Stimulated activated naive B cell treated with anti-CD40 and anti-IgM and Interleukin-4, amounts not matched to agents 10 μg/mL and 1 μg/mL and 100 μg/mL, for 72 hours (primary cell): ENCODE measurements at places on chromosomes 6 and 20.

- no peak for DNase-seq
These were observed 42.1 kb upstream of the BTN3A2 start for GRCh38 chr6:26322645-26323482.

DNA sequence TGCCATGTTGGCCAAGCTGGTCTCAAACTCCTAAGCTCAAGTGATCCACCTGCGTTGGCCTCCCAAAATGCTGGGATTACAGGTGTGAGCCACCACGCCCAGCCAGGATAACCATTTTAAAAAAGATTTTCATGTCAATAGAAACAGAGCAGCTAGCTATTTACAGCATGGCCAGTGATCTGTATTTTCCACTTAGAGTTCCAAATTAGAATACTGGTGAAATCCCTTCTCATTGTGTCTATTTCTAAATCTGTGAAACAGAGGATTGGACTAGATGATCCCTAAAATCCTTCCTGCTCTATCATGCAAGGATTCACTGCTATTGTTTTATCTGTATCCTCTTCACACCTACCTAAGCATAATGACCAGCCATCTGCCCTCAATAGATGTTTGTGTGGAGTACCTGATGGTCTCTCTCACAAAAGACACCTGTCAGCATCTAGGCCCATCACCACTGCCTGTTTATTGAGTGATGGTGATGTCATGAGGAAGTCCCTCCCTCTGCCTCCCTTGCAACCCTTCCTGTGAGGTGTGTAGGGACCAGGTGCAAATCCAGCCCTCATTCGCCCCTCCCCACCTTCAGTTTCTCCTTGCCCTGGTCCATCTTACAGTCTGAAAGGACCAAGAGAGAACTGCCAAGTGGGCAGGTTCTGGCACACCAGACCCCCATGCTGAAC is 26.5 kb upstream of the SMIM29 start:
- no peak for DNase-seq

GRCh38 chr6:149815788-149816187 is 48.4 kb downstream of the LRP11 start:
- DNase-seq = no peak

- peak; percentile 80 for DNase-seq
These were observed 12.3 kb upstream of the TMC2 start for GRCh38 chr20:2523919-2524708.

GRCh38 chr6:161476711-161477110 is 202.8 kb upstream of the AGPAT4 start:
- DNase-seq = no peak

DNA sequence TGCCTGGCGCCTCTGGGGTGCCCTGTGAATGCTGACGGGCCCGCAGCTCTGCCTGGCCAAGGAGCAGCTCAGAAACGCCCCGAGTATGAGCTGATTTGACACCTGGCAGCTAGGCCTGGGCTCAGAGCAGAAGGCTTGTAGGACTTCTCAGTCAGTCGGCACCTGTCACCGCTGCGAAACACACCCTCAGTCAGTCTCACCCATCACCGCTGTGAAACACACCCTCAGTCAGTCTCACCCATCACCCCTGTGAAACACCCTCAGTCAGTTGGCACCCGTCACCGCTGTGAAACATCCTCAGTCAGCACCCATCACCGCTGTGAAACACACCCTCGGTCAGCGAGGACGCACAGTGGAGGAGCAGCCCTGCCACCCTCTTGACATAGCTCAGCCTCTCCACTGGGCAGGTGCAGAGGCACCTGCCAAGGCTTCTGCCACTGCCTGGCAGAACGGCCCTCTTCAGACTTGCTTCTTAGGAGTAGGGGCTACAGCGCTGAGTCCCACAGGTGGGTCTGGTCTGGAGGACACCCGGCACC is 109.0 kb downstream of the PSMB1 start:
- no peak for DNase-seq

- no peak for DNase-seq
These were observed 13.8 kb upstream of the POPDC3 start for GRCh38 chr6:105193647-105194046.
